Dorsolateral prefrontal cortex (tissue), 122 donors: ENCODE measurements at places on chromosomes 5 and 9.

GRCh38 chr5:6979061-6979460, 265.8 kb downstream of the TENT4A start:
- no peak for DNase-seq

GRCh38 chr9:87216897-87217455, 269.7 kb upstream of the GAS1 start:
- no peak for DNase-seq

DNA sequence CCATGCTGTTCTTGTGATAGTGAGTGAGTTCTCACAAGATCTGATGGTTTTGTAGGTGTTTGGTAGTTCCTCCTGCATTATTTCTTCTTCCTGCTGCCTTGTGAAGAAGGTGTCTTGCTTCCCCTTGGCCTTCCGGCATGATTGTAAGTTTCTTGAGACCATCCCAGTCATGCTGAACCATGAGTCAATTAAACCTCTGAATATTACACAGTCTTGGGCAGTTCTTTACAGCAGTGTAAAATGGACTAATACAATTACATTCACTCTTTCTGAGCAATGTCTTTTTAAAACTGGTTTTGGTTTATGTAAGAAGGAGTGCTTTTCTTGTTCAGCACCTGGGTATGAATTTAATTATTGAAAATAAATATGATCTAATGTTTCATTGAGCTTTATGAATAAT, 50.7 kb upstream of the ARRDC3 start:
- no peak for DNase-seq

DNA sequence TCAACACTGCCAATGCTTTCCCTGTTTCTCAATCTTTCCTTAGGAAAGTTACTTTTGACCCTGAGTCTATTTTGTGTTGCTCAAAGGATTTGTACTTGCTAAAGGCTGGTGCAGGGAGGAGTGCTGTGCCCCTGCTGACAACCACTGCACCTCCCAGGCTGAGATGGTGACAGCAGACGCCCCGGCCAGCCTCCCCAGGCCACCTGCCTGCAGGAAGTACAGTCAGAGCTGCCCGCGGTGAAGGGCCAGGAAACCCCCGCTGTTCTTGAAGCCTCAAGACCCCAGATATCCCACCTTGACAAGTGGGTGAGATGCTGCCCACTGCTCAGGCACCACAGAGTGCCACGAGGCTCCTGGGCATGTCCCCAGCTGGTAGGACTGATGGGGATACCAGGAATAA, 44.2 kb upstream of the CKMT2 start:
- DNase-seq: no peak

- DNase-seq: no peak
These were observed 273.6 kb downstream of the ADAMTSL1 start for GRCh38 chr9:18747595-18747994.
